ENCODE measurements at places on chromosomes 4 and X. TPM values are rescaled to one million over a fixed set of nuclear protein-coding genes. Genes with fewer than 3 reads are reported as not detected.
A peak's percentile ranks its signal among the peaks of the same experiment; 100 is the strongest.

DNA sequence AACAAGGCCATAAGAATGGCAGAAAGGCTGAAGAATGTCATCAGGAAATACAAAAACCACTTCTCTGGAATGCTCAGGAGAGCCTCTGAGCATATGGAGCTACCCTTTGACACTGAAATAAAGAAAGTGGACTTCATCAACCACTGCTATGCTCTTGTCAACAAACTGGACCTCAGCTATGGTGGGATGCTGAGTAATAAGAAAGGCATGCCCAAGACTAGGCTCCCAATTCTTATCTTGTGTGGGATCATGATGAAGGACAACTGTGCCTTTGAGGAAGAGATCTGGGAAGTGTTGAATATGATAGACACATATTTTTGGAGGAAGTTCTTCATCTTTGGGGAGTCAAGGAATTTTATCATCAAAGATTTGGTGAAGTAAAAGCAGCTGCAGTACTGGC lies 86.9 kb upstream of the MAGEB16 start:
- no peaks in the 10 kb centered on the region for H3K4me1 ChIP-seq
- H3K36me3 ChIP-seq, result no peaks in the 10 kb centered on the region
- H3K27me3 ChIP-seq, result no peaks in the 10 kb centered on the region

- no peak for DNase-seq
- no peaks in the 10 kb centered on the region for H3K4me1 ChIP-seq
- peak overlapping the region; percentile 54 for H3K27ac ChIP-seq
These were observed 345.7 kb downstream of the ARHGAP10 start for GRCh38 chr4:148077581-148077980.

DNA sequence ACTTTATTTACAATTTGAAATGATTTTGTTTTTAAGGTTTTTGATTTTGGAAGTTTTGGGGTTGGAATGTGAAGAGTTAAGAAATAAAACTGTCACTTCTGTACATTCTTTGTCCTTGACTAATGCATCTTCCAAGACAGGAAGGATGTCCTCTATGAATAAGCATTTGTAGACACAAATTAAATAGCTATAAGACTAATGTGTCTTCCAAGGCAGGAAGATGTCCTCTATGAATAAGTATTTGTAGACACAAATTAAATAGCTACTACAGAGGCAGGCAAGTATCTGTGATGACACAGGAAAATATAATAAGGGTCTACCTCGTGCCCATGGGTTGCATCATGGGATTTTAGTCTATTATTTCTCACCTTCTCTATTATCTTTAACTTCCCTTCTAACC lies 14.5 kb downstream of the PRSS48 start:
- H3K36me3 ChIP-seq, result no peaks in the 10 kb centered on the region
- H3K4me3 ChIP-seq, result no peak overlapping the region
- DNase-seq, result no peak

MAML3 gene
- total RNA-seq, result 9.6 TPM

DNA sequence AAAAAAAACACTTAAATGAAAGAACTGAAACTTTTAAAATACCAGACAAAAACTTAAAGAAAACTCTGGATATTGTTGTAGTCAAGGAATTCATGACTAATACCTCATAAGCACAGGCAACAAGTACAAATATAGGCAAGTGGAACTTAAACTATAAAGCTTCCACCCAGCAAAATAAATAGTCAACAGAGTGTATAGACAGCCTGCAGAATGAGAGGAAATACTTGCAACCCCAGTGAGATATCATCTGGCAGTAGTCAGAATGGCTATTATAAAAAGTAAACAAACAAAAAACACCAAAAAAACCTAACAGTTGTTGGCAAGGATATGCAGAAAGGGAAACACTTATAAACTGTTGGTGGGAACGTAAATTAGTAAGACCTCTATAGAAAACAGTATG lies 9.6 kb upstream of the RPS6KA6 start:
- no peak overlapping the region for H3K4me3 ChIP-seq
- H3K27me3 ChIP-seq, result no peaks in the 10 kb centered on the region
- H3K27ac ChIP-seq, result no peak overlapping the region
- DNase-seq, result no peak
- no peaks in the 10 kb centered on the region for H3K36me3 ChIP-seq

DNA sequence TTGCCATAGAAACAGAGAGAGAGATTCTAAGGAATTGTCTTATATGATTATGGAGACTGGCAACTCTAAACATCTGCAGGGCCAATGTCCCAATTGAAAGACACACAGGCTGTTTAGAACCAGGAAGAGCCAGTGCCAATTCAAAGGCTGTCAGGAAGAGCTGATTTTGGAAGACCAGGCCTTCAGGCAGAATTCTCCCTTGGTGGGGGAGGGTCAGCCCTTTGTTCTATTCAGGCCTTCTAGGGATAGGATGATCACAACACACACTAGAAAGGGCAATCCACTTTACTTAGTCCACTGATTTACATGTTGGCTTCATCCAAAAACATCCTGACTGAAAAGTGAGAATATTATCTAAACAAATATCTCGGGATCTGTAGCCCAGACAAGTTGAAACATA lies 15.2 kb downstream of the C4orf46 start:
- no peak overlapping the region for H3K27ac ChIP-seq
- H3K27me3 ChIP-seq, result no peaks in the 10 kb centered on the region
- no peaks in the 10 kb centered on the region for H3K36me3 ChIP-seq
- no peak overlapping the region for H3K4me3 ChIP-seq
- DNase-seq, result no peak

GRCh38 chr4:188722911-188723310 lies 583.7 kb downstream of the TRIML1 start:
- DNase-seq, result no peak
- no peaks in the 10 kb centered on the region for H3K36me3 ChIP-seq
- no peak overlapping the region for H3K27ac ChIP-seq

KLHL13 gene
- 5.9 TPM for total RNA-seq

KLF8 gene
- 28.8 TPM for total RNA-seq

DNA sequence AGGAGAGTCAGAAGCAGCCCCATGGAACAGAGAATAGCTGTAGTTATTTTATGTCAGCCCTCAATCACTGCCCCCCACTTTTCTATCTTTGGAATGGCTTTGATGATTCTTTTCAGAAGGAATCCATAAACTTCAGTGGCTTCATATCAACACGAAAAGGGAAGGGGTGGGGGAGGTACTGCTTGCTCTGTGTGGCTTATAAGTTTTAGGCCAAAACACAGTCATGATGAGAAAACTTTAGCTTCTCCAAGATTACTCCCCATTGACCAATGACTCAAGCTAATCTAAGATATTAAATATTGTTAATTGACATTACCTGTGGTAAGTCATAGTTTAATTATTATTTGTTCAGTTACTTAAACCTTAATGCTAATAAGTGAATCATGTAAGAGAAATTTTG lies 669.6 kb upstream of the FAM241A start:
- H3K36me3 ChIP-seq, result no peaks in the 10 kb centered on the region
- H3K4me3 ChIP-seq, result no peak overlapping the region
- H3K4me1 ChIP-seq, result no peaks in the 10 kb centered on the region
- no peak for DNase-seq
- H3K27ac ChIP-seq, result no peak overlapping the region

DNA sequence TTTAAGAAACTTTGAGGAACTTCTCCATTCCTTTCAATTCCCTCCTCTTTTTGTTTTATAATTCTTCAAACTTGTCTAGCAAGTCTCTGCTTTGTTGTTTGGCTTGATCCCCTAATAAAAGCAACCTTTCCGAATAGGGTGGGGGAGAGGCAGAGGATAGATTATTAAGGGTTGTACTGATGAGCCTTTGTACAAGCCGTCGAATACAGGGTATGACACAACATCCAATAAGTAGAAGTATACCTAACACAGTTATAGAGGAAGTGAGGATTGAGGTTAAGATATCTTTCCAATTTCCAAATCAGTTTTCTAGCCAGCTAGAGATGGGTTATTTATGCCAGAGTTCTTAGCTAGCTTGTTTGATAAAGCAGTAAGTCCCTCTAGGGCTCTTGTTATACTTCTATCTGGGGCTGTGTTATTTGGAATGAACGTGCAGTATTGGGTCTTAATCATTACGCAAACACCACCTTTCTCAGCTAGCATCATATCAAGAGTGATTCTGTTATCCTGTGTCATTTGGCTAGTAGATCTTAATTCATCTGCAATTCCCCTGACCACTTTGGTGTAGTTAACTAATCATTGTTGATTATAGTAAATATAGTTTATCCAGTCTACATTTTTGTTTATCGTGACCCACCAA lies 18.5 kb downstream of the METAP1 start:
- no peaks in the 10 kb centered on the region for H3K4me1 ChIP-seq
- H3K36me3 ChIP-seq, result no peaks in the 10 kb centered on the region
- no peak for DNase-seq
- H3K27ac ChIP-seq, result no peak overlapping the region
- no peaks in the 10 kb centered on the region for H3K27me3 ChIP-seq

- no peaks in the 10 kb centered on the region for H3K27me3 ChIP-seq
- H3K36me3 ChIP-seq, result no peaks in the 10 kb centered on the region
- H3K27ac ChIP-seq, result no peak overlapping the region
- no peaks in the 10 kb centered on the region for H3K4me1 ChIP-seq
These were observed 226.7 kb upstream of the CENPE start for GRCh38 chr4:103424853-103425252.

DNA sequence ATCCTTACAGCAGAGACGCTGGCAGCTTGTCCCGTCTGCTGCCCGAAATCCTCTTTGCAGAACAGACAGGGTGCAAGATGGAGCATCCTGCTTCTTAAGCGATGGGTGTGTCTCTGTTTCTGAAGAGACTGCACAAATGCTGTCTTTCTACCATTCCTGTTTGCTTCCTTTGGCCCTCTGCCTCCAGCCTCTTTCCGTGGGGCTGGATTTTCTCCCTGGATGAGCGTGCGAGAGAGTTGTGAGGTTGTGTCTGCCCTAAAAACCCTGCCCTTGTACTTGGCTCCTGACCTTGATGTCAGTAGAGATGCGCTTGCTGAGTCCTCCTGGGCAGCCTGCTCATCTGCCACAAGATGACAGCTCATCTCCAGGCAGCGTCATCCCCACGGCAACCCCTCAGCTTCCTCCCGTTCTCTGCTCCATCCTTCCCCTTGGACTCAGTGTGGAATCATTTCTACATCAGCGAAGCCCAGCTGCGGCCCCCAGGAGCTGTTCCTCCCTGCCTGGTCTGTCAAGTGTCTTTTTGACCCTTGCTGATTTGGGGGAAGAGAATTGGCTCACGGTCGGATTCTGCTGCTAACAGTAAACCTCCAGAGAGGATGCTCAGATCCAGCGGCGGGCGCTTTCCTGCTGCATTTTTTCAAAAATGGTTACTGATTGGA lies 246.2 kb downstream of the ASMT start:
- no peaks in the 10 kb centered on the region for H3K27me3 ChIP-seq
- H3K4me3 ChIP-seq, result no peak overlapping the region
- no peak overlapping the region for H3K27ac ChIP-seq
- no peak for DNase-seq

- no peak overlapping the region for H3K27ac ChIP-seq
- H3K36me3 ChIP-seq, result no peaks in the 10 kb centered on the region
These were observed 3.5 kb downstream of the RAB9B start for GRCh38 chrX:103828529-103828928.

DNA sequence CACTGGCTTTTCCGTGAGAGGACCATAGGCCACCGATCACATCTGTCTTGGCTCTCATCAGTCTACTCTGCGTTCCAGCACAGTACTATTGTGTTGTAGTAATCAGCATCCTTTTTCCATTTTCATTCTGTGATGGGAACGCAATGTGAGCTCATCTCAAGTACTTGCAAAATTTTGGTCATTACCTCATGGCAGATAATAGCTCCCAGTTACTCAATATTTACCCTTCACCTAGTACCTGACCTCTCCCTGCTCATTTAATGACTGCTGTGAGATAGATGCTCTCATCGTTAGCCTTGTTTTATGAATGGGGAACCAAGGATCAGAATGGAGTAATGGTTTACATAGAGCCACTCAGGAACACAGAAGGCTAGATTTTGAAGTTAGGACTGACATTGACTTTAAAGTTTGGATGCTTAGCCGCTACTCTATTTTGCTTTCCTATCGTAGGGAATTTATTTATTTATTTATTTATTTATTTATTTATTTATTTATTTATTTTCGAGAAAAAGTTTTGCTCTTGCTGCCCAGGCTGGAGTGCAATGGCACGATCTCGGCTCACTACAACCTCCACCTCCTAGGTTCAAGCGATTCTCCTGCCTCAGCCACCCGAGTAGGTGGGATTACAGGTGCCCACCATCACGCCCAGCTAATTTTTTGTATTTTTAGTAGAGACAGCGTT lies 6.5 kb upstream of the GPR101 start:
- H3K4me3 ChIP-seq, result no peak overlapping the region
- no peak overlapping the region for H3K27ac ChIP-seq
- H3K27me3 ChIP-seq, result peaks cover 24% of the 10 kb centered on the region
- no peaks in the 10 kb centered on the region for H3K4me1 ChIP-seq
- H3K36me3 ChIP-seq, result no peaks in the 10 kb centered on the region
- no peak for DNase-seq

GABRQ gene
- 0.90 TPM for total RNA-seq

GPRASP3 gene
- total RNA-seq, result 2.5 TPM

GRCh38 chr4:121227341-121227792 lies 63.2 kb upstream of the TNIP3 start:
- no peaks in the 10 kb centered on the region for H3K27me3 ChIP-seq
- no peak for DNase-seq
- no peak overlapping the region for H3K4me3 ChIP-seq
- H3K27ac ChIP-seq, result no peak overlapping the region

MAGEB3 gene
- not detected for total RNA-seq

DNA sequence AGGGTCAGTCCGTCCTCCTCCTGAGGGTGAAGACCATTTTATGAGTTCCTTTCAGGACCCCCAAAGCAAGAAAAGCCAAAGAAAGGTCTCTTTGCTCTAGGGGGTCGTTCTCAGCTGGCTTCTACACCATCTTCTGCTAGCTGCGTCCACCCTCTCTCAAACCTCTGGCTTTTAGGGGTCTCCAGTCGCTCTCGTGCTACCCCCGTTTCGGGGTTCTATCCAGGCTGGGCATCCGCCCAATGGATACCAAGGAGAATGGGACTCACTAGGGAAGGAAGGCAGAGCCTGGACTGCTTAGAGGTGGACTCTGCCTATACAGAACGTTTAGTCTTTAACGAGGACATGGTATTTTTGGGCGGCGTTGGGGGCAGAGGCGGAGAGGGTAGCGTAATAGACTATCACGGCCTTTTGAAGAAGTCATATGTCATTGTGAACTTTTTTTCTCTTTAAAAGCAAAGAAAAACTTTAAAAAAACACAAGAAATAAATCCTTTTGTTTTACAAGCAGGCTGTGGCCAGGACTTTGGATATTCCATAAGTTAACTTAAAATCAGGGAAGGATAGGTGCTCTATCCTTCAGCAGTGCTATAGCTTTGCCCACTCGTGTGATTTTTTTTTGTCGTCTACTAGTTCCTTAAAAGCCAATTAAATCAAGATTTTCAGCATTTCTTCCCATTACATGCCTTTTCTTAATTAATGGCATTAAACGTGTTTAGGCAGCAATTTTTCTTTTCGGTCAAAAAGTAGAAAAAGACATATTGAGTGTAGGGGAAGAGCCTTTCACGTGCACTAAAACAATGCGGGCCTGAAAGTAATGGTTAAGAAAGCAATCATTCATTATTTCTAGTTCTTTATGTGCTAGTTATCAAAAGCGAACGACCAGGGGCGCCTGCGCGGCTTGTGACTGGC lies 7.2 kb upstream of the PITX2 start:
- peaks cover 12% of the 10 kb centered on the region for H3K27me3 ChIP-seq
- H3K27ac ChIP-seq, result no peak overlapping the region
- no peak overlapping the region for H3K4me3 ChIP-seq

SERPINA7 gene
- total RNA-seq, result not detected

C1GALT1C1 gene
- total RNA-seq, result 16.5 TPM

- H3K36me3 ChIP-seq, result no peaks in the 10 kb centered on the region
- H3K27ac ChIP-seq, result no peak overlapping the region
- no peak overlapping the region for H3K4me3 ChIP-seq
- no peak for DNase-seq
- H3K27me3 ChIP-seq, result peaks cover 14% of the 10 kb centered on the region
These were observed 101.9 kb downstream of the FAM53A start for GRCh38 chr4:1582227-1582626.
